ENCODE measurements at places on chromosomes 5 and 9. TPM values are rescaled to one million over a fixed set of nuclear protein-coding genes. Genes with fewer than 3 reads are reported as not detected.

DNA sequence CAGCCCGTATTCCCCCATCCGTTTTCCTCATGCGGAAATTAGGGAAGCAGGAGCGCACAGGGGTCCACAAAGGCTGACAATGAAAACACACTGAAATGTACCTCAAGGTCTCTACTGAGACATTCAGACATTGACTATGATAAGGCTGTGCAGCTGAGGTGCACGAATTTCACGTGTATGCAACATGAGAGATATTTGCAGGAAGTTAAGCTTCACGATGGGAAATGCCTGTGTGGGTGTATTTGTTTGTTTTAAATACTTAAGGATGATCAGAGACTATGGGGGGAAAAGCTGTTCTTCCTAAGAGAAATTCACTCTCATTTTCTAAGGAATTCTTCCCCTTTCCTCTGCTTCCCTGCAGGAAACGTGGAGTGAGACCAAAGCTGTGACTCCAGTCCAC, 2.6 kb upstream of the SPATA31E1 start:
- H3K27me3 ChIP-seq, result no peaks in the 10 kb centered on the region
- no peak overlapping the region for H3K4me3 ChIP-seq
- no peak overlapping the region for H3K27ac ChIP-seq
- H3K4me1 ChIP-seq, result peaks cover 8% of the 10 kb centered on the region
- DNase-seq, result no peak

DNA sequence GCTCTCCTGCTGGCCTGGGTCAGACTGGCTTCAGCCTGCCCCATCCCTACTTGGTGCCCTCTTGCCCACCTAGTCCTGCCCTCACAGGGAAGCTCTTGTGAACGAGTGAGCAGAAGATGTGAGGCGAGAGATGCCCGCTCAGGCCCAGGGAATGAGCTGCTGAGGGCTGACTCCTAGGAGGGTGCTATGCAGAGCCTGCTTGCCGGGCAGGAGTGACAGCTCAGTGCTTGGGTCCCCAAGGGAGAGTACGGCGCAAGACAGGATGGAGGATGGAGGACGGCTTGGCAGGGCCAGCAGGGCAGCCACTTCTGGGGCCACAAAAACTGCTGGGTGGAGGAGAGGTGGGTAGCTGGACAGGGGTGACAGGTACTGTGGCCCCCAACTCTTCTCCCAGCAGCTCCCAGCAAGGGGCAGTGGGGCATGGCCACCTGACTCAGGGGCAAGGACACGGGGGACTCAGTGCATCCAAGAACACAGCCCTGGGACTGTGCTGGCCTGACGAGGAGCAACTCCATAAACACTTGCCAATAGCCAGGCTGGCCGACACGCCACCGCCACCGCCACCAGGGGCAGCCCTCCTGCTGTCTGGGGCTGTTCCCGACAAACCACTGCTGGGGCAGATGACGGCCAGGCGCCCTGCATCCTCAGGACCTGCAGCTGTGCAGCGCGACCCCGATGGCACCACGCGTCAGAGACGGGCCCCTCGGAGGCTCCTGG, 55.6 kb upstream of the UBAC1 start:
- H3K4me3 ChIP-seq, result no peak overlapping the region
- no peaks in the 10 kb centered on the region for H3K4me1 ChIP-seq
- no peak overlapping the region for H3K27ac ChIP-seq
- H3K36me3 ChIP-seq, result no peaks in the 10 kb centered on the region

DNA sequence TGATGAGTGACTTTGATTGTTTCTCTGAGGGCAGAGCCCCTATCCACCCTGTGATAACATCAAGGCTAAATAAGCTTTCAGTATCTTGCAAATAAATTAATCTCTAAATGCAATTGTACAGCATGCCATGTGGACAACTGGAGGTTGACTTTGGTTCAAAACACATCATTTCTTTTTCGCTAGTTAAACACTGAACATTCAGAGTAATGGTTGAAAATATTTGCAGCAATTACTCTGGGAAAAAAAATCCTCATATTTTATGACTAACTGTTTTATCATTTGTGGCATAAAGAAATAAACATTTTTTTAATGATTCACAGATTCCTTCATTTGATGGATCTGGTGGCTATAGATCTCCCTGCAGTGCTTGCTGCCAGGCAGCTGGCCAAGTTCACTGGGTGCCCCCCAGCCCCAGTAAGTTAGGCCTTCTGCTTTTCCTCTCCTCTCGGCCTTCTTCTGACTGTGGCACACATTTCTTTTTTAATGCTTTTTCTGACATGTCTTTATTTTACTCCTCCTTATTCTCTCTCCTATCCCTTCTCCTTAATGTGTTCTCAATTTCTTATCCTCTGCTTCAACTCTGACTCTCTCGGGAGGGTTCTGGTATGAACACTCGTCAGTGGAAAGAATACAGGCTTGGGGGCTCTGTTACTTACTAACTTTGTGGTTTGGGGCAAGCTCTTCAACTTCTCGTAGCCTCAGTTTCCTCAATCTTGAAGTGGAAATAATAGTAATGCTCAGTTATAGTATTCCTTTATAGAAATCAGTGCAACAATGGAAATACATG, 69.6 kb downstream of the ADAMTSL1 start:
- no peak for DNase-seq
- H3K27ac ChIP-seq, result no peak overlapping the region
- H3K4me3 ChIP-seq, result no peak overlapping the region
- H3K36me3 ChIP-seq, result no peaks in the 10 kb centered on the region

Gene F12
- 14.3 TPM for total RNA-seq
